CD8-positive, alpha-beta T cell (primary cell): ENCODE measurements at places on chromosomes 16 and 17.

GRCh38 chr16:12613131-12613991 is 190.3 kb downstream of the CPPED1 start:
- no peak for DNase-seq

DNA sequence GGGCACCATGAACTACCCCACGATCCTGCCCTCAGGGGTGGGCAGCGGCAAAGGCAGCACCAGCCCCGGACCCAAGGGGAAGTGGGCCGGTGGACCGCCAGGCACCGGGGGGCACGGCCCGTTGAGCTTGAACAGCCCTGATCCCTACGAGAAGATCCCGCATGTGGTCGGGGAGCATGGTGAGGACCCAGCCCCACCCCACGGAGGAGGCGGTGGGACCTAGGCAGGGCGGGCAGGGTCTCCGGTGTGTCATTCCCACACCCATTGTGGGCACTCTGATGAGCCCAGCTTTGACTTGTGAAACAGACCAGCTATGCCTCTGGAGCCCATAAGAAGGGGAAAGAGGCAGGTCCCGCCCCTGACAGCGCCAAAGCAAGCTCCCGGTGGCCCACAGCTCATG is 22.8 kb downstream of the TPSG1 start:
- DNase-seq = no peak

DNA sequence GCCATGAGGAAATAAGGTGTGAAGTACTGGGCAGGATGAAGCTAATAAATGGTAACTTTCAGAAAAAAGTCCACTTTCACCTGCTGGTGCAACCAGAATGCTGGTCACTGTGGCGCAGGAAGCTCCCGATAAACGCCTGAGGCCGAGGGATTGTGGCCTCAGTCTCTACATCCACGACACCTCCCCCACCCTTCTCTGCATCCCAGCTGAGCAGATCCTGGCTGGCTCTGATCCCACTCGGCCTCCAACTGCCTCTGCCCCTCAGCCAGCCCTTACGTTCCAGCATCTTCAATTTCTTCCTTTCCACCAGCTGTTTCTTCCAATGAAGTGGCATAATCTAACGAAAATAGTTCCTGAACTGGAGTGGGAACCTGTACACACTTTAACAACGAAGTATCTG is 49.5 kb downstream of the COX4I1 start:
- no peak for DNase-seq

DNA sequence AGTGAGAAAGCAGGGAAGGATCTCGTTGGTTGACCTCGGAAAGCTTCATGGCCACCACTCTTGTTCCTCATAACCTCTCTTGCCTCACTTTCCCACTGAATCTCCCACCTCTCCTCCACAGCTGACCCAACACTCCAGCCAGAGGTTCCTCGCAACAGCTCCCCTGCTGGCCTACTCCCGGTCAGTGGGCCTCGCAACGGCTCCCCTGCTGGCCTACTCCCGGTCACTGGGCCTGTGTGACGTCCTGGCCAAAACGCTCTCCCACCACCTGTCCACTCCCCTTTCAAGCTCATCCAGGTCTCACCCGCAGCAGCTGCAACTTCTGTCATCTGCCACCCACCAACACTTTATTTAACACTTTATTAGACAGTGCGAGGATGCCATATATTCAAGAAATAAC is 149.1 kb downstream of the VPS53 start:
- DNase-seq = no peak

DNA sequence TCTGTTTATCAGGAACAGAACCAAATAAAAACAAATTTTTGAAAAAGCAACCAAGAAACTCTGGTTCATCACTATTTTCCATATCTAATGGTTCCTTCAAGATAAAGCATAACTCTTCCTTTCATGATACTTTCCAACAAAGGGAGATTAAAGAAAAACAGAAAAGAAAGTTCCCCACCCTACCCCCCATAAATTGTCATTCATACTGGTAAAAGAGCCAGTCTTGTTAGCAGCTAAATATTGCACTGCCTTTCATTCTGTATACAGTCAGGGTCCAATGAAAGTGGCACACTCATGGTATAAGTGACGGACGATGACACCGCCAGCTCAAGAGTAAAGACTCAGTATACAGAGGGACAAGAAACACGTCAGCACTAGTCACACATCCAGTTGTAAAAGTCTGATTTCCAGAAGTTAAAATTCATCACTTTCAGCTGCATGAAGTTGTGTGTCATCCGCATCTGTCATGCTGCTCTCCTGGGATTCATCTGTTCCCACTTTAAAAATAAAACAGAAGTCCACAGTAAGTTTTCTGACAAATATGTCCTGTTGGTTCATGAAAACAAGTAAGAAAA is 68.5 kb downstream of the CDC27 start:
- no peak for DNase-seq

DNA sequence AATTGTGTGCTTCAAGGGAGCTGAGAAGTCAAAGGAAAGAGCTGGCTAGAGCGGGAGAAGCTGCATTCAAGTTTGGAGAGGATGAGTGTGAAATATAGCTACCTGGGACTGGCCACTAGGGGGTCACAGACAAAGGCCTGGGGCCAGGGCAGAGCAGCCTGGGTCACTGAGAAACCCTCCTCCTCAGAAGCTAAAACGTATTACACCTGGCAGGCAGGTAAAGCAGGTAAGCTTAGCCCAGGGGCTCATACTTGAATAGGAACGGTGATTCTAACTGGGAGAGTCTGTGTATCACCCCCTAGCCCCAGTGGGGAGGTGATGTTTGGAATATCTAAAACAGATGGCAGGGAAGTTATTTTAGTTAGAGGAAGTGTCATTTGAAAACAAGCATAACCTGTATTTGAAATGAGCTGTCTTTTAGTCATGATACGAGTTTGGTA is 6.8 kb downstream of the KRT37 start:
- DNase-seq = no peak

DNA sequence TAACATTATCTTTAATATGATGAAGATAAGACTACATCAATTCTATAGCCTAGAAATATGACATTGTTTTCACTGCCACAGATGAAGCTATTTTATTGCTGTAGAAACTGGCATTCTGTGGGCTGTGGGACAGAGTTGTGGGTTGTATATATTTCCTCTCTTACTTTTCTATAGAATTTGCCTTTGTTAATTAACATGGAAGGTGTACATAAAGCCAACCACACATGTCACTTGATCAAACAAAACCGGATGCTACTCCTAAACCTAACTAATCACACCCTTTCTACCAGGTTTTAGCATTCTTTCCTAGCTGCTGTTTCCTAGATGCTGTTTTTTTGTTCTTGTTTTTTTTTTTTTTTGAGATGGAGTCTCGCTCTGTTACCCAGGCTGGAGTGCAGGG is 81.2 kb upstream of the ATP2A3 start:
- no peak for DNase-seq
